ENCODE measurements at places on chromosomes 5 and 9.

DNA sequence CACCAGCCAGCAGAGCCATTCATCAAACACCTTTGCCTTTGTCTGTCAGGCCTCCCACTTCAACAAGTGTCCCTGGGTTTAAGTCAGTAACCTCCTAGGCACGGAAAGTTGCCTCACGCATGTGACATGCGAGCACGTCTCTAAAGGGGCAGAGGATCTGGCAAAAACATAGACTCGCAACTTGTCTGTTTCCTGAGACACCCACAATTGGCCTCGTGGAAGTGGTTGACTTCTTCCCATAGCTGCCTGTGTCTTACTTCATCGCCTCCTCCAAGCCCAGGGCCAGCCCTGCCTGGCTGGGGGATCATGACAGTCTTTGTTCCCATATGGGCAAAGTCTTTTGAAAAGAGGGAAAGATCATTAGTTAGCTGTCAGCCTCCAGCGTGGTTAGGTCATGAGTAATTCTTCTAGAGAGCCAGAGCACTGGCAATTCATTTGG lies 35.5 kb upstream of the GLRX start:
- peak; percentile 95 for DNase-seq

DNA sequence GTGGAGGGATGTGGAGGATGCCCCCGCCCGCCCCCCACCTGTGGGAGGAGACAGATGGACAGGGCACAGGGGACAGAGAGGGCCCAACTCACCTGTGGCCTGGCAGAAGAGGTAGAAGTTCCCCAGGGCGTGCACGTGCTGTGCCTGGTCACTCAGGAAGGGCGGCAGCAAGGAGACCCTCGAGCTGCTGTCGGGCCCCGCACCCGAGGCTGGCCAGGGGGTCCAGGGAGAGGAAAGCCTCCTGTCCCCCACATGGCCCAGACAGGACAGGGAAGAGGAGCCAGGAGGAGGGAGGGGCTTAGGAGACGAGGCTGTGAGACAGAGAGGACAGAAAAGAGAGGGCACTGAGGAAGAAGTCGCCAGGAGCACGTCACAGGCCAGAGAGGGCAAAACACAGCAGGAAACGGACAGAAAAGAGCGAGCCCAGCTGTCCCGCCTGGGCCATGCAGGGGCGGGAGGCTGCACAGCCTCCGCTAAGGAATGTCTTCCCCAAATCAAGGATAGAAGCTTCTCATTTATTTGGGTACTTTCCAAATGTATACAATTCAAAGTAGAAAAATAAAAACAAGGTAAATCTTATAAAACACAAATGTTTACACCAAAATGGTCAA lies 58.5 kb downstream of the SECISBP2 start:
- no peak for DNase-seq

DNA sequence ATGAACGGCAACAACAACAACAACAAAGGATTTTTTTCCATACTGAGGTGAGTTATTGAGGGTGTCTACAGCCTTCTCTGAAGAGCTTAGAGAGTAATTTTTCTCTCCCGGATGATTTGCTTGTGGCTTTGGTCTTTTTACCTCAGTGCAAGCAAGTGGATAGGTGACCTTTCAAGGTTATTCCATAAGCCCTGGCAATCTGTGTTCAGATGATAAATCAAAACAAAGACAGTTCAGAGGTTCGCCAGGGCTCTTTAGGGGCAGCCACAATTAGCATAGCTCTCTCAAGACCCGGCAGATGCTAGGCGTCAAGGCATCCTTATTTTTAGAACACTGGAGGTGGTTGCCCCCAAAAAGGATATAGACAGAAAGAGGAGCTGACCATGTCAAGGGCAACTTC lies 417.9 kb upstream of the C9orf72 start:
- DNase-seq = no peak

GRCh38 chr9:68975365-68976043 lies 38.4 kb downstream of the PRKACG start:
- DNase-seq = no peak

GRCh38 chr5:134634227-134634626 lies 1.6 kb upstream of the SAR1B start:
- no peak for DNase-seq

- DNase-seq = peak; percentile 51
Observed at GRCh38 chr5:58459146-58460001, 512 bp downstream of the PLK2 start.
